ENCODE measurements at places on chromosomes 4 and X.

- DNase-seq, result no peak
Measured at GRCh38 chr4:103493450-103494159, 226.2 kb downstream of the TACR3 start.

- DNase-seq, result no peak
Measured at GRCh38 chrX:9775930-9776329, 10.3 kb upstream of the GPR143 start.

GRCh38 chr4:139922406-139923024 is 231.5 kb downstream of the MAML3 start:
- DNase-seq, result no peak

- no peak for DNase-seq
Measured at GRCh38 chrX:50626432-50626831, 155.8 kb upstream of the DGKK start.

GRCh38 chr4:101953949-101954348 is 163.4 kb downstream of the BANK1 start:
- DNase-seq, result no peak

DNA sequence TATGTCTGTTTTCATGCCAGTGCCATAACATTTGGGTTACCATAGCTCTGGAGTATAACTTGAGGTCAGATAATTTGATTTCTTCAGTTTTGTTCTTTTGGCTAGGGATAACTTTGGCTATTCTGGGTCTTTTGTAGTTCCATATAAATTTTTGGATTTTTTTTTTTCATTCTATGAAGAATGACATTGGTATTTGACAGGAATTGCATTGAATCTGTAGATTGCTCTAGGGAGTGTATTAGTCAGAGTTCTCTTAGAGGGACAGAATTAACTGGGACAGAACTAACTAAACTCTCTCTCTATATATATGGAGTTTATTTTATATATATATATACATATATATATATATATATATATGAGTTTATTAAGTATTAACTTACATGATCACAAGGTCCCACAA is 32.2 kb upstream of the SLIT2 start:
- DNase-seq, result no peak
